ENCODE measurements at places on chromosomes 1 and 21. TPM values are rescaled to one million over a fixed set of nuclear protein-coding genes. Genes with fewer than 3 reads are reported as not detected.

GJB3 gene
- total RNA-seq = 0.14 TPM

SLAMF7 gene
- total RNA-seq = not detected

RBM11 gene
- 7.4 TPM for total RNA-seq

GRCh38 chr21:37368541-37369279, 2.1 kb downstream of the DYRK1A start:
- DNase-seq = no peak

DNA sequence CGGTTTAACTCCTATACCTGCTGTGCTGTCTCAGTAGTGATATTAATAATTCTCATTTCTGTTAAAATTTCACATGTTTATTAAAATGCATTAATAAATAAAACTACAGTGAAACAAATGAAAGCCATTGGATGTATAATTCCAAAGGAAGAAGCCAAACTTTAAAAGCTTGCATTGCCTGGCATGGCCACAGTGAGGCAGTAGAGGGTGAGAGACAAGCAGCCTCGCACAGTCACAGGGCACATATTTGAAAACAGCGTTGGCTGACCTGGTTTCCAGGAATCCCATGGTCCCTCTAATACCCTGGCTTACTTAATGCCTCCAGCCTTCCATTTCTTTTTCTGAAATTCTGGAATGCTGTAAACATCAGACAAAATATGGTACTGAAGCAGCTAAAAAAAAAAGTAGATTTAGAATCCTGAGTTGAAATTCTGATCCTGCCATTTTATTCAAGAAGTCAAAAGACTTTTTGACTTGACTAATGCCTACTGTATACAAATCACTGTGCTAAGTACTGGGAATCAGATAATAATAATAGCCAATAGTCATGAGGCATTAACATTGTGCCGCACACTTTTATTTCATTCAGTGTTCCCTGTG, 6.7 kb upstream of the RNASEL start:
- peak; percentile 47 for DNase-seq

GRCh38 chr1:202227997-202228401, 34.4 kb downstream of the LGR6 start:
- no peak for DNase-seq

DNA sequence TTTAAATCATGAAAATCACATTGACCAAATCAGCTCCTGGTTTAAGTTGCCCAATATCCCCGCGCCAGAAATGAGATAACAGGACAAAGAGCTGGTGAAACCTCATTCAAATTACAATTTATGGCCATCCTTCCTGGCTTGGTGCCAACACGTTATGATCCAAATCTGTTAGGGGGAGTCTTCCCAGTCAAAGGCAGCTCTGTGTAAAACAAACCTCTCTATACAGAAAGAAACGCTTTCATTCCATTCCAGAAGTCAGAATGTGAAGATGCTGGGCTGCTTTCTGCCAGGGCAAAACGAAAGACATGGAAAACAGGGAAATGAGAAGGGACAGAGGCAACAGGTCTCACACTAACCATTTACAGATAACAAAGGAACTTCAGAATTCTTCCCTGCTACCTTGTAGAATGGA, 53.5 kb upstream of the TIAM1 start:
- DNase-seq = no peak

DNA sequence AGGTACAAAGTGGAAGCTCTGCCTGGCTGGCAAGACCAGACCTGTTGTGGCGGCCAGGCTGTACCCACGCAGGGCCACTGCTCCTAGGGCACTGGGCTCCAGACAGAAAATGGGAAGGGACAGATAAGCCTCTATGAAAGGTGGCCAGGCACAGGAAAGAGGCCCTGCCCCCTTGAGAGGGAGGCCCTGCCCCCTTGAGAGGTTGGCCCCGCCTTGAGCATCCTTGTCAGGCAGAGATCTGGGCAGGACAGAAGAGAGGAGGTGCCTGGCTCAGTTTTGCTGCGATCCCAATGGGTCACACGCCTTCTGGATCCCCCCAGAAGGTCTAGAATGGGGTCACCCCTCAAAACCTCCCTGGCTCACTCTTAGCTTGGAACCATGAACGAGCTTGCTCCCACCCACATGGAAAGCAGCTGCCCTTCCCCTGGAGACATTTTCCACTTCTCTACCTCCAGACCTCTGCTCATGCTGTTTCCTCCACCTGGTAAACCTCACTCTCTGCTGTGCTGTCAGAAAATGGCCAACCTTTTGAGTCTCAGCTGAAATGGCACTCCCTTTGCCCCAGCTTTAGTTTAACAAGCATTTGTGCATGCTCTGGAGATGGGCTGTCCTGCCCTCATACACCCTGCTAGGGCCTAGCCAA, 17.5 kb upstream of the ECE1 start:
- DNase-seq = no peak

DNA sequence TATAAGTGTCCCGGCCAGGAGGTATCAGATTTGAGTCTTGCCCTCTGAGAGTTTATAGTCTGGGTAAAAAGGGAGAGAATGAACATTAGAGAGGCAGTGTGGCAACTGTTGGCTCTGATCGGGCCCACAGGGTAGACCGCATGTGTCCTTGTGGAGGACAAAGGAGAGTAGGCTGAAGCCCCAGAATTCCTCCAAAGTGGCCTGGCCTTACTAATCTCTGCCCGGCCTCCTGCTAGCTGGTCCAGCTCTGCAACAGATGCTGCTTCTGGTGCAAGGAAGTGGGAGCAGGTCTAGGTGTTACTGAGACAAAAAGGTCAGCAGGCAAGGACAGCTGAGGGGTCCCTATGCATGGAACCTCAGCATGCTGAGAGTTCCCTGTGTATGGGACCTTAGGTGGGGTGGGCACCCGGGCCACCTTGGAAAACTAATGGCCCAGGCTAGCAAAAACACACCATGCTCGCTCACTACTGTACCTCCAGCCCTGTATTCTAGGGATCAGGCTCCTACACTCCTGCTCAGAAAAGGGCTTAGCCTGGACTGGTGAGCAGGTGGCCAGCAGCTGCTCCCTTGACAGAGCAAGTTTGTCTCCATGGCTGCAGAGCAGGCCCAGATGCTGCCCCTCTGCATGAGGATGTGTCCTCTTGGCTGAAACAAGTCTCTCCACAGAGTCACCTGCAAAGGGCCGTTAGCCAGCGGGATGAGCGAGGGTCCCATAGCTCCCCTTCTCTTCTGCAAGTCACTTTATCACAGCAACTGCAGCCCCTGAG, 30.3 kb upstream of the RGS16 start:
- no peak for DNase-seq

DNA sequence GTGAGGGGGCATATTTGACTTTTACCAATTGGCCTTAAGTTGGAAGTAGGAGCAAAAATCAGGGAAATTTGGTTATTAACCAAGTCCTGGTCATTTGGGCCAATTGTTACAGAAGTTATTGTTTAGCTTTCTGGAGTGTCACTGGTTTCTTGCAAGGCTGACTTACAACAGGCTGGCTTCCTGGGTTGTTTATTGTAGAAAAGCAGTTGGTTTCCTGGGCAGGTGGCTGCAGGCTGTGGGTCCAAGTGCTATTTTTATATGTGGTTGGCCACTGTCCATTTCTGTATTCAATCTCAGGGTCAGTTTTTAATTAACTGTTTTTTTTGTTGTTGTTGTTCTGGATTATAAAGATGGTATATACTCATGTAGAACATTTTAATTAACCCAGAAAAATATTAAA, 174.1 kb downstream of the KCNJ6 start:
- DNase-seq = no peak

DNA sequence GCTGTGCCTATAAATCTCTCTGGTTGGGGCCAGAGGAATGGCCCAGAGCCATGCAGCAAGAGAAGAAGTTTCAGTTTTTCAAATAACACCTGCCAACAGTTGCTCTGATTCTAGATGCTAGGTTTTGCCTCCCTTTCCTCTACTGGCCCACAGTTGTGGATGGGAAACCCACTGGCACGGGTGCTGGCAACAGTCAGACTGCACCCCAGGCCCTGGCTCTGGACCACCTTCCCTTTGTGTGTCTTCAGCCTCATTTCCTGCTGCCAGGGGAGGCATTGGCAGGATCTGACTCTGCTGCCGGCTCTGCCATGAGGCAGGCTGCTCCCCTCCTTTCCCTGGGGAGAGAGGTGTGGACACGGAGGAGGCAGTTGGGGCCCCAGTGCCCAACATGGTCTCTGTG, 142.0 kb downstream of the IGSF21 start:
- no peak for DNase-seq
